ENCODE measurements at places on chromosomes 2 and 18.

GRCh38 chr2:3279236-3279960, 98.2 kb downstream of the EIPR1 start:
- no peak for DNase-seq

GRCh38 chr2:109513230-109513629, 100.5 kb downstream of the SEPTIN10 start:
- DNase-seq, result no peak

DNA sequence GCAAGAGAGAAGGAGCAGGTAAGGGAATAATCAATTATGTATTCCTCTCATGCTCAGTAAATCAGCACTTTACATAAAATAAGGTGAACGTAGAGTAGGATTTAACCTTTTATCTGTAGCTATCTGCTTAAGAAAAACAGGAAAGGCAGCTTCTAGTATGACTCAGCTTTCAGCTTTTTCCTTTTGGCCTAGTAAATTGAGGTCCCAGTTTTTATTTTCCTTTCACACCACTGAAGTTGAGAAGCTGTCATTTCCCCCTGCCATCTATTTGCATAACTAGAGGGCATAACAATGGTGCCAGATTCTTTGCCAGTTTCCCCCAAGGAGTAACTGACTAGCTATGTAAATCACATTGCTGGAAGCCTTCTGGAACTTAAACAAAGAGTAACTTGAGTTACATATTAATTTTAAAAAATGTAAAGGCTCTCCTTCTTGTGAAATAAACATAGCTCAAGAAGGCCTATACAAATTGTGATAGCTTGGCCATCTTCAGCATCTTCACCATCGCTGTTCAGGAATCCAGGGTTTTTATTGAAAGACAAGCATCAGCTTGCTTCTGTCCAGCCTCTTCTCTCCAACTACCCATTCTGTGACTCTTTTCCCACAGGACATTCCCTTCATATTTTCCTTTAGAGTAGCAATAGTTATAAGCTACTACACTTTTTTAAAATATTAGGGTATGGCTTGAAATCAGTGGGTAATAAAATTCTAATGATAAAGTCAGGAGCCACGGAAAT, 97.0 kb downstream of the KYNU start:
- no peak for DNase-seq

DNA sequence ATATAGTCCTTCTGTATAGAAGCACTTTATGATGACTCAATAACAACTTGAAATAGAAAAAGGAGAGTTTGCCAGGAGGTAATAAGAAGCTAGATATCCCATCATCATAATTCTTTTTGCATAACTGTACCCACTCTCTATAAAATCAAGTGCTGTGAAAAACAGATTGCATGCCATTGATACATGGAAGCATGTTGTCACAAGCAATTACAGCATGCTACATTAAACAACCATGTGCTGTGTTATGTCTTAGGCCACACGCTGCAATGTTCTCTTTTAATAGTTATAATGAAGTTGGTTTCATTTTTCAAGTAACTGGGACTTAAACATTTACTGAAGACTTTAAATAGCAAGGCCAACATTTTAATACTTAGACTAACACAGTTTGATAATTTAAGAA, 264.2 kb downstream of the RPRM start:
- no peak for DNase-seq

DNA sequence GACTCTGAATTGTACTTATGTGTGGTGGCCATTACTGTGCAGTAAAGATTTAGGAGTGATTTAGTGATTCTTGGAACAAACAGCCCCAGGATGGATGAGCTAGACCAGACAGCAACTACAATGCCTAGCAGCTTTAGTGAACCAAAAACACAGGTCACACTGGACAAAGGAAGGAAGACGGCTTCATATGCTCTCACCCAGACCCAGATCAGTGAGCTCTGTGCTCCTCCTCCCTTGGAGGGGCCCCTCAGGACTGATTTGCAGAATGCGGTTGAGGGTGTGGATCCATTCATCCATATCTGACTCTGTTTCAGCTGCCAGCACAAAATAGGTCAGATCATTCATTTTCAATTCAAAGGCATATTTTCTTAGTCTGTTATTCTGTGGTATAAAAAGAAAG, 159.7 kb upstream of the CCDC195 start:
- DNase-seq, result no peak

GRCh38 chr2:157874997-157875640, 1.0 kb downstream of the ACVR1 start:
- DNase-seq, result peak; percentile 5

GRCh38 chr2:224023188-224023587, 15.9 kb downstream of the SERPINE2 start:
- no peak for DNase-seq

- DNase-seq, result no peak
Measured at GRCh38 chr2:237408335-237409000, 5.5 kb downstream of the COL6A3 start.

- DNase-seq, result no peak
Measured at GRCh38 chr2:5668682-5669250, 23.4 kb upstream of the SOX11 start.

GRCh38 chr18:73940721-73941120, 206.9 kb downstream of the FBXO15 start:
- DNase-seq, result no peak

DNA sequence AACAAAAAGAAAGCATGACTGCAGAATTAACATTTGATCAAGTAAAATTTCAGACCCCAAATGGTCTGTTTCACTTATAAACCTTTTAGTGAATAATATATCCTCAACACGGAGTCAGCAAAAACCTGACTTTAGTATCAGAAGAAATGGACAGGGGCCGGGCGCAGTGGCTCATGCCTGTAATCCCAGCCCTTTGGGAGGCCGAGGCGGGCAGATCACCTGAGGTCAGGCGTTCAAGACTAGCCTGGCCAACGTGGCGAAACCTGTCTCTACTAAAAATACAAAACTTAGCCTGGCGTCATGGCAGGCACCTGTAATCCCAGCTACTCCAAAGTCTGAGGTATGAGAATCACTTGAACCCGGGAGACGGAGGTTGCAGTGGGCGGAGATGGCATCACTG, 3.0 kb downstream of the OR6B3 start:
- no peak for DNase-seq

DNA sequence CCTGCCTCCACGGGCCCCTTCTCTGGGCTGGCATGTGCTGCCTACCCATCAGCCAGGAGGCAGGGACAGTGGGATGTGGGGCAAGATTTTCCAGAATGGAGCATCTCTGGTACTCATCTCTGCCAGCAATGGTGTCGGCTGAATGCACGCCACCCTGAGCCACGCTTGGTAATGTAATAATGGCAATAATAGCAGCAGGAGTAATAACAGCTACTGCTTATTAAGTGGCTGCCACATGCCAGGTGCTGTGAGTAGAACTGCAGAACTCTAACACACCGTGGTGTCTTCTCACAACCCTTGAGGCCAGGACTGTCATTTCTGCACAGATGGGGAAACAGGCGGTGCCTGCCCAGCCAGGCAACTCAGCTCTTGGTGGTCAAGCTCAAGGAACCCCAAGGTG, 113.6 kb downstream of the CELF4 start:
- DNase-seq, result no peak

DNA sequence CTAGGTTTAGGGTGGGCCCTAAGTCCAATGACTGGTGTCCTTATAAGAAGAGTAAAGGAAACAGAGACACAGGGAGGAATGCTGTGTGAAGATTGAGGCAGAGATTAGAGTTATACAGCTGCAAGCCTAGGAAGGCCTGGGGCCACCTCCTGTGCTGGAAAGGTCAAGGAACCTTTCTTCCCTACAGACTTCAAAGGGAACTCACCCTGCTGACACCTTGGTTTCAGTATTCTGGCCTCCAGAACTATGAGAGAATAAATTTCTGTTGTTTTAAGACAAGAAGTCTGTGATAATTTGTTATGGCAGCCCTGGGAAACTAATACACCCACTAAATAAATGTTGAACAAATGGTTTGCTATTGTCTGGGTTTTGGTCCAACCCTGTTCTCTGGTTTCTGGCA, 102.3 kb upstream of the NEUROD1 start:
- DNase-seq, result no peak

DNA sequence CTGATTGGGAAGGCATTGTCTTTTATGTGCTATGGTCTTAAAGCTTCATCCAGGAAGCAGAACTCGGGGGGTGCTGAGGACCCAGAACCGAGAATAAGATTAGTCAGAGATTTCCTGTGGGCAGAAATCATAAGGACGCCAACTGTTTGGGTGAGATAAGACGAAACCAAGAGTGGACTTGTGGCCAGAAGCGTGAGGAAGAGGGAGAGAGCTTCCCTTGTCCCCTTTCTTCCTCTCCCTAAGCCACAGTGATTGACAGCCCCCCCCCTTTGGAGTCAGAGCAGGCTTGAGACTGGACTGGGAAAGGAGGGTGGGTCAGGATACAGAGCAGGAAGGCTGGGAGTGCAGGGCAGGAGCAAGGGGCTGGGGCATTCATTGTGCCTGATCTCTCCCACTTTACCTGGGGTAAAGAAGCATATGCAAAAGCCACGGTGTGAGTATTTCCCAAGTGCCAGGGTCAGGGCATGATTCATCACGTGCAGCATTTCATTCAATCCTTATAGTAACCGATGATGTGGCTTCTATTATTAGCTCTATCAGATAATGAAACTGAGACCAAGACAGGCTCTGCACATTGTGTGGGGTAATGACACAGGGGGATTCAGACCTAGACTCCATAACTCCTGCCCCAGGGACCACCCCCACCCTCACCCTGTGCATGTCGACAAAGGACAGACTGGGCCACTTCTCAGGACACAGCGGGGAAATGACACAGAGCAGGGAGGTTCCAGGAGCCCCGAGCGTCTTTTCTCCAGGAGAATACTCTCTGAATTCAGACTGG, 3.0 kb upstream of the IL1RN start:
- DNase-seq, result peak; percentile 90

GRCh38 chr2:188285774-188286173, 5.9 kb upstream of the GULP1 start:
- no peak for DNase-seq
